HepG2 (cell line): ENCODE measurements at places on chromosomes 5 and 9. TPM values are rescaled to one million over a fixed set of nuclear protein-coding genes. Genes with fewer than 3 reads are reported as not detected.

CSF1R gene
- total RNA-seq = not detected in 2 replicates

SLC25A2 gene
- total RNA-seq = 0.13 TPM in 1 of 2 replicates, not detected in the other

ANKRD34B gene
- total RNA-seq = 0.04 and 0.06 TPM in 2 replicates

WNT8A gene
- total RNA-seq = not detected in 2 replicates

ADAMTS16 gene
- 0.02 and 0.07 TPM in 2 replicates for total RNA-seq

LCP2 gene
- not detected in 2 replicates for total RNA-seq

N4BP3 gene
- total RNA-seq = not detected in 2 replicates

ZDHHC11B gene
- total RNA-seq = 0.11 TPM in 1 of 2 replicates, not detected in the other

PCDHA7 gene
- 0.28 and 0.53 TPM in 2 replicates for total RNA-seq

PRDM9 gene
- total RNA-seq = not detected in 2 replicates

COL15A1 gene
- not detected in 2 replicates for total RNA-seq

ANKRD33B gene
- 0.02 TPM in 1 of 2 replicates, not detected in the other for total RNA-seq

IRGM gene
- total RNA-seq = not detected in 2 replicates

CFAP90 gene
- total RNA-seq = 0.11 and 0.20 TPM in 2 replicates

HRH2 gene
- total RNA-seq = not detected in 2 replicates

FGF10 gene
- not detected in 2 replicates for total RNA-seq

PCDHGA9 gene
- 0.38 TPM in 1 of 2 replicates, not detected in the other for total RNA-seq
